ENCODE measurements at places on chromosomes 16 and 17. TPM values are rescaled to one million over a fixed set of nuclear protein-coding genes. Genes with fewer than 3 reads are reported as not detected.

- peak; percentile 57 for ATAC-seq
Measured at GRCh38 chr16:8727131-8727806, 52.9 kb downstream of the ABAT start.

DNA sequence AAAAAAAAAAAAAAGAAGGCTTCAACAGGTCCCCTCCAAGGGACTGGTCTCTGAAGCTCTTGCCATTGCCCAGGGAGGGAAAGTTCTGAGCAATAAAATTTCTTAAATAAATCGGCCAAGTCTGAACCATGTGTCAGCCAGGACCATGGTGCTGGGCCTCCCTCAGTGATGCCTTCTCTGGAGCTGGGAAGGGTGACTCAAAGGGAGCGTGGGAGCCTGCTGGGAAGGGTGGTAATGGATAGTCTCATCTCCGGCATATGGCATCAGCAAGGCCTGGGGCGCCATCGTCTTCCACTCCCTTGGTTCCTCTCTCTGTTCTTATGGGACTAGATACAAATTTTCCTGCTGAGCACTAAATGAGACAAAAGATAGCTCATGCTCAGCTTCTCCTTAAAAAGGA, 2.3 kb downstream of the VKORC1 start:
- ATAC-seq: peak; percentile 17

GRCh38 chr17:47806026-47806912, 15.3 kb downstream of the OSBPL7 start:
- no peak for ATAC-seq

GRCh38 chr17:49932138-49932723, 36.8 kb upstream of the DLX4 start:
- ATAC-seq: no peak

DNA sequence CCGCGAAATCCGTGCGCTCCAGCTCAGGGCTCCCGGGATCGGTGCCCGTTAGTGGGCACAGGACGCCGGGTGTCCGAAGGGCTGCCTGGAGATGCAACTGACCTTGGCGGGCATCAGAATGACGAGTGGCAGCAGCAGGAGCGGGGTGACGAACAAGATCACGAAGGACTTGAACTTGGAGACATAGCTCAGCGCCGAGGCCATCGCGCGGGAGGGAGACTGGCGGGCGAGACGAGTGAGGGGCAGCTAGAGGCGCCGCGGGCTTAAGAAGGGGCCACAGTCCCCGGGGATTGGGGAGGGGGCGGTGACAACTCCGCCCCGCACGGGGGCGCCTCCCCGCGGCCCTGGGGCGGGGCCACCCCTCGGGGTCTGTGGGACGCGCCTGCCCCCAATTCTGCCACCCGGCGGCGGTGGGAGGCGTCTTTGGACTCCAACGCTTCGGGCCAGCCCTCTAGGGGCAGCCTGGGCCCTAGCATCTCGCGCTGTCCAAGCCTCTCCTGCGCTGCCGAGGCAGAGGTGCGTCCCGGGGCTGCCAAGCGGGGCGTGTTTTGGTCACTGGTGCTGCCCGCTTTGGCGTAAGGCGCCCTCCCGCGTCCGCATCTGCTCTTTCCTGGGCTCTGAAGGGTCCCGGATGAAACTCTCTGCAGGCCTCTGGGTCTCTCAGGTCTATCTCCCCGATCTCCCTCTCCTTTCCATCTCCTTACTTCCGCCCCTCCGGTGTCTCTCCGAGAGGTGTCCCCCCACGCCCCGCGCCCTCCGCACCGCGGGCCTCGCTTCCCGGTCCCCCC, at the start of gene SLC13A5:
Gene SLC13A5, minus strand, starts transcription at position 240 of the 788 bp plus-strand sequence. Its CDS starts 36 bp downstream, at position 204.
- ATAC-seq: peak; percentile 55

GRCh38 chr17:66939461-66940114, 24.9 kb upstream of the CACNG4 start:
- no peak for ATAC-seq

- ATAC-seq: no peak
Measured at GRCh38 chr16:47905771-47906170, 250.0 kb downstream of the ABCC12 start.

- peak; percentile 18 for ATAC-seq
Measured at GRCh38 chr17:38735161-38735997, 5.2 kb downstream of the CISD3 start.

GRCh38 chr16:1884155-1884760, 12.3 kb upstream of the MEIOB start:
- ATAC-seq: no peak

GRCh38 chr17:49114703-49115102, 17.9 kb upstream of the B4GALNT2 start:
- no peak for ATAC-seq

GRCh38 chr16:11740567-11740966, 2.1 kb downstream of the TXNDC11 start:
- no peak for ATAC-seq

- ATAC-seq: no peak
Measured at GRCh38 chr17:38751144-38751807, 1.3 kb upstream of the PSMB3 start.

- ATAC-seq: no peak
Measured at GRCh38 chr17:80331820-80332219, 71.2 kb downstream of the RNF213 start.

NACA2 gene
- total RNA-seq: not detected

KRTAP4-4 gene
- 0.18 TPM for total RNA-seq

CA7 gene
- total RNA-seq: not detected

AOC3 gene
- total RNA-seq: 1.3 TPM

GAST gene
- not detected for total RNA-seq

GPR142 gene
- not detected for total RNA-seq

KRTAP17-1 gene
- not detected for total RNA-seq

KRTAP4-9 gene
- total RNA-seq: not detected

GLTPD2 gene
- total RNA-seq: not detected

KRTAP4-1 gene
- not detected for total RNA-seq

TBC1D16 gene
- total RNA-seq: 27.1 TPM

CDRT15 gene
- total RNA-seq: 0.82 TPM

C1QL1 gene
- 2.5 TPM for total RNA-seq

Measured in motor neuron (in vitro differentiated cells).